ENCODE measurements at places on chromosomes 7 and 10.

- no peak for DNase-seq
Observed at GRCh38 chr10:15245530-15245929, 77.0 kb upstream of the NMT2 start.

- no peak for DNase-seq
Observed at GRCh38 chr7:155428171-155428834, 29.6 kb upstream of the EN2 start.

- no peak for DNase-seq
Observed at GRCh38 chr7:31073326-31074119, 21.4 kb downstream of the ADCYAP1R1 start.

DNA sequence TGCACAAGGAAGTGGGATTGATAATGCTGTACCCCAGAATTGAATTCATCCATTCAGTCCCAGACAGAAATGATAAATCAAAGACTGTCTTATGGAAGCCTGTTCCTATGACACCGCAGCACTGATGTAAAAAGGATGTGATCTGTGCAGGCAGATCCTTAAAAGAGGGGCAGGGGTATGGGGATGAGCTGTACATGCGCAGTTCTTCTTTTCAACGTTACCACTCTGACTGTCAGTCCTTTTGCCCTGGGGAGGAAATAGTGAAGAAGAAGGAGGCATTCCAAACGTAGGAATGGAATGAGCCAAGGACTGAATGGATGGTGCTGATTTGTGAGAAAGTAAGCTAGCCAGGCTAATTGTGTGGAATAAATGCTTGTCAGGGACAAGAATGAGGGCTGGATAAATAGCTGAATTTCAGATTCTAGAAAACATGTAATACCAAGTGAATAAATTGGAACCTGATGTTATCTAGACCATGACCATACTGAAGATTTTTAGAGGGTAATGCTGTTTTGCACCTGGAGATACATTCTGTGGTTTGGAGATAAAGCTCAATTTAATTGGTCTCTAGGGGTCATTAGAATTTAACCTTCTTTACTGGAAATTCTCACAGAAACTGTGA lies 509.3 kb downstream of the SORCS3 start:
- no peak for DNase-seq

GRCh38 chr7:111041577-111041976 lies 49.4 kb upstream of the LRRN3 start:
- no peak for DNase-seq

Data from stimulated activated CD8-positive, alpha-beta memory T cell treated with anti-CD3 and anti-CD28 coated beads, Interleukin-2, amount 100 ng/mL, for 48 hours (primary cell).